ENCODE measurements at places on chromosomes 16 and 17.

DNA sequence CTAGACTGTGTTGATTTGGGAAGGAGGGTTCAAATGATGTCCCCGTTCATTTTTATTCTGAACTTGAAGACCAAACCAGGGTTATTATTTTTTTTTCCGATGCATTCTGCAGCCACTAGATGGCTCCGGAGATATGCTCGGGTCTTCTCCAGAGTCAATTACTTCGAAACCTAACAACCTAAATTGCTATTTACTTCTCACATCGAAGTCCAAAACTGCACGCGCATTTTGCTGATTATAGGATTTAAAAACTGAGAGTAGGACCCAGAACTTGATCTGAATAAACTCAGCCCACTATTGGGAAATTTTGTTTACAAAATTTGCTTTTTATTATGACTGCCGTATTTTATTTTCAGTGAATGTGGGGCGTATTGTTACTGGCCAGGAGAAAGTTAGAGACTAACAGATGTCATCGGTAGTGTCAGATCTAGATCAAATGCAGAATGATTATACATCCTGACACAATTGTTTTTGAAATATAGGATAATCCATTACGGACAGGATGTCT is 263.8 kb downstream of the HS3ST3A1 start:
- no peak for DNase-seq

DNA sequence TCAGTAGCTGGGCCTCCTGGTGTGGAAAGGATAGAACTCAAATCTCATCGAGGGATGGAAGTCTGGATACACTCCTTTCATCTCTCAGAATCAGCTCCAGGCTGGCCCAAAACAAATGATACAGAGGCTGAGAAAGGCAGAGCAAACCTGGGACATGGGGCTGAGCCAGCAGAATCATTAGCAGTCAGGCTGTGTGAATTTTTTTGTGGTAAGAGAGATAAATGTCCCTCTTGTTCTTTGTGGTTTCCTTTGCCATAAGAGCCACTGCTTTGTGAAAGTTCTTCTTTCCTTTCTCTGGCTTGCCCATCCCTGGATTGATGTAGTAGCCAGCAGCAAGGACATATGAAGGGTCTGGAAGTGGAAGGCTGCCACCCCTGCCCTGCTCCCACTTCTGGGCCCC is 146.2 kb downstream of the CDH13 start:
- no peak for DNase-seq

GRCh38 chr16:12896562-12896961 is 4.8 kb upstream of the SHISA9 start:
- no peak for DNase-seq

GRCh38 chr17:539766-540165 is 174.9 kb downstream of the VPS53 start:
- DNase-seq, result no peak

DNA sequence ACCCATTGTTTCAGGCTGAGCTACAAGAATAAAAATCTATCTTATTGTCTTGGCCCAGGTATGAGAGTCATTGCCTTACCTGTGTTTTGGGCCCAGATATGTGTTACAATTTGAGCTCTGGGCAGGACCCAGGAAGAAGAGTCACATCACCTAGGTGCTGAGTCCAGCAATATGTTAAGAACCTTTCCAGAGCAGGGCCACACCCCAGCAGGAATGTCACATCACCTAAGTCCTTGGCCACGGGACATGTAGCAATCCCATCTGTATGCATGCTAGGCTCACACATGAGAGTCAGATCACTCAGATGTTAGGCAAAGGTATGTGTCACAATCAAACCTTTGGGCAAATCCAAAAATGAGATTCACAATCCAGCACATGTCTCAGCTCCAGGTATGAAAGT is 2103.5 kb downstream of the TP53TG3F start:
- no peak for DNase-seq

GRCh38 chr16:82379551-82379950 is 209.5 kb upstream of the MPHOSPH6 start:
- no peak for DNase-seq

GRCh38 chr17:59652119-59652518 is 32.4 kb downstream of the CLTC start:
- DNase-seq, result no peak

- DNase-seq, result no peak
Observed at GRCh38 chr17:861364-861763, 79.2 kb downstream of the MRM3 start.

GRCh38 chr16:14309906-14310305 is 238.8 kb downstream of the MRTFB start:
- DNase-seq, result no peak

GRCh38 chr17:45757431-45758218 is 26.5 kb upstream of the CRHR1 start:
- no peak for DNase-seq
